ENCODE measurements at places on chromosomes 1 and 21. TPM values are rescaled to one million over a fixed set of nuclear protein-coding genes. Genes with fewer than 3 reads are reported as not detected.

- DNase-seq = peak; percentile 18
Observed at GRCh38 chr1:185674201-185674600, 60.0 kb upstream of the HMCN1 start.

DNA sequence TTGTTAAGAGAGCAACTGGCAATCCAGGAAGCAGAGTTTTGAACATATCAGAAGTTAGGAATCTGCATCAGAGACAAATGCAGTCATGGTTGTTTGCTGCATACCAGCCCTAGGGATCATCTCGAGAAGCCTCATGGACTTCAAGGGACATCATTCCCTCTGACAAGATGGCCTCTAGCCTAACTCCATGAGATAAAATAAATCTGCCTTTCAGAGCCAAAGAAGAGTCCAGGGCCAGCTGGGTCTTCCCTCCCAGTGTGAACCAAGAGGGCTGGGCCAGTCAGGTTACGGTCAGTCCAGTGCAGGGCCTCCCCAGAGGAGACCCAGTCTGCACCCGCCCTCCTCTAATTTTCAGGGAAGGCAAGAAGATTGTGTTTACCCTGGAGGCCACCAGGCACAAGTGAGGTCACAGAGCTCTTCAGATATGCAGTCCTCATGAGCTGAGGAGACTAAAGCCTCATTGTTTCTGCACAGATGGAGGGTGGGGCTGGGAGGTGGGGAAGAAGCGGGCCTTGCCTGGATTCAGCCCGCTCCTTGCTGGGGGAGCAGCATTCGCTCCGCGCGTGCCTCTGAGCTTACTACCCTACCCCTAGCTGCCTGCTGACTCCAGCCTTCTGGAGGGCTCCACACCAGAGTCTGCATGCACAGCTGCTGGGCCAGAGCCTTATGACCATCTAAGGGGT, 52.8 kb downstream of the CAPN2 start:
- no peak for DNase-seq

GRCh38 chr21:42107177-42107880, 36.2 kb downstream of the UMODL1 start:
- DNase-seq = no peak

LAX1 gene
- 2.6 TPM for total RNA-seq

DNA sequence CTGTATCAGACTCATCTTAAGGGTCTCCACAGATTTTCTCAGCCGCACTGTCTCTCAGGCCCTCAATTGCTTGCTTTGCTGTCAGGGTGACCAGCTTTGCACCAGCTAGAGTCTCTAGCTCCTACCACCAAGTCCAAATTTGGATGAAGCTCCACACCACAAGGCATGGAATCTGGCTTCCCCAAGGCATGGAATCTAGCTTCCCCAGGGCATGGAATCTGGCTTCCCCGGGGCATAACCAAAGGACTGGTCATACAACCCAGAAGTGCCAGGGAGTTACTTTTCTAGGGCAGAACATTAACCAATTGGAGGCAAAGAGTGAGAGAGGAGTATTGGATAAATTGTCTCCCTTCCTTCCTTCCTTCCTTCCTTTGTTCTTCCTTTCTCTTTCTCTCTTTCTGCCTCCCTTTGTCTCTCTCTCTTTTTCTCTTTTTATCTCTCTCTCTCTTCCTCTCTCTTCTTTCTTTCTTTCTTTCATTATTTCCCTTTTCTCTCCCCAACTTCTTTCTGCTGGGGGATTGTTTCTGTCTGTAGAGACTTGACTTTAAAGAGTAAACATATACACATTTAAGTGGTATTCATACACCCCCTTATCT, 76.9 kb upstream of the HAO2 start:
- no peak for DNase-seq

- no peak for DNase-seq
Observed at GRCh38 chr1:175514387-175514953, 228.9 kb downstream of the TNR start.

DNA sequence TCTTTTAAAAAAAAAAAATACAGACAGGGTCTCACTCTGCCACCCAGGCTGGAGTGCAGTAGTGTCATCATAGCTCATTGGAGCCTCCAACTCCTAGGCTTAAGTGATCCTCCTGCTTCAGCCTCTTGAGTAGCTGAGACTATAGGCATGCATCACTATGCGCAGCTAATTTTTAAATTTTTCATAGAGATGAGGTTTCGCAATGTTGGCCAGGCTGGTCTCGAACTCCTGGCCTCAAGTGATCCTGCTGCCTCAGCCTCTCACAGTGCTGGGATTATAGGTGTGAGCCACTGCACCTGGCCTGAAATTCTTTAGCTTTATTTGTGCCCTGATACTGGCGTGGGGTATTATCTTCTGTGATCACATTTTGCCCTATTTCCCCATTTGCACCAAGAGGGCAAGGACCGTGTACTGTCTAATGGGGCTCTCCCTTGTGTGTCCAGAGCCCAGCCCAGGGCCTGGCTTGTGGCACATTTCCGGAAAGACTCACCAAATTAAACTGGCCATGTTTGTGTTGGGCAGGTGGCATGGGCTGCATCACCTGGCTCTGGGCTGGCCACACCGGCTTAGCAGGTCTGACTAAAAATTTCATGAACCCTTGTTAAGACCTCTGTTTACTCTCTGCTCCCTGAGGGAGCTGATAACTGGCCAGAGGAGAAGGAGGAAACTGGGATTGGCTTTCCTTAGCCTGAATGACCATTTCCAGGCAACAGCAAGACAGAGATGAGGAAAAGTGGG, 32.2 kb downstream of the TRIM62 start:
- peak; percentile 46 for DNase-seq

GRCh38 chr1:184405094-184405800, 18.4 kb downstream of the C1orf21 start:
- no peak for DNase-seq

KIF26B gene
- 0.14 TPM for total RNA-seq

DNA sequence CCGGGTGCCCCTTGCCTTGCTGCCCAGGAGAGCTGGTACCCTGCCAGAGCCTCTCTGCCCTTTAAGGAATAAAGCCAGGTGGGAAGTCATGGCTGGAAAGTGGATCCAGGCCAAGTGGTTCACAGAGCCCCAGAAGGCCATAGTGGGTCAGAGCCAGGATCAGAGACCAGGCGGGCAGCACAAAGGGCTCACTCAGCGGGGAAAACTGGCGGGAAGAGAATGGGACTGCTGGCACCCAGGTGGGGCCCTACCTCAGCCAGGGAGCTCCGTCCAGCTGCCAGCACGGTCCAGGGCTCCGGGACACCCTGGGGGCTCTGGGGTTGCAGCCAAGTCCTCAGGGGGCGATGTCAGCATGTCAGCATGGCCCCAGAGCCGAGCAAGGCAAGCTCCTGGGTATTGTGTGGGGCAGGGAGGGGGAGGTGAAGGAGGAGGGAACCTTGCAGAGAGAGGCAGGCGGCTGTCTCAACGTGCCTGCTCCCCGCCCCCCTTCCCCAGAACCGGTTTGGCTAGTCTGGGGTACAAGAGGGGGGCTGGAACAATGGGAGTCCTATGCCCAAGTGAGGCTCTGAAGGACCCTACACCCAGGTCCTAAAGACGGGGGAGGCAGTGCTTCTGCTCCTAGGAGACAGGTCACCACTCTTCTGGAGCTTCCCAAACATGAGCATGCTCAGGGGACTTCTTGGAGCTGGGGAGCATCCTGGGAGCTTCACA, at the start of gene ARHGEF19:
Gene ARHGEF19 (minus strand): TSS at position 402 of the 711 bp plus-strand sequence. CDS start 3,598 bp downstream, outside the sequence.
- peak; percentile 49 for DNase-seq

CLCA1 gene
- 1,205 TPM for total RNA-seq

ALPL gene
- total RNA-seq = 2.7 TPM

MTARC2 gene
- 35.6 TPM for total RNA-seq

KRTAP6-1 gene
- not detected for total RNA-seq

GRCh38 chr21:41812679-41813078, 45.8 kb upstream of the RIPK4 start:
- DNase-seq = no peak

FDPS gene
- total RNA-seq = 244 TPM

CD160 gene
- 1.6 TPM for total RNA-seq

GRCh38 chr1:103461161-103462105, 64.1 kb upstream of the RNPC3 start:
- DNase-seq = no peak

KCNJ15 gene
- 0.77 TPM for total RNA-seq

Data from mucosa of descending colon (tissue), 3 donors.